ENCODE measurements at places on chromosomes 4 and X. TPM values are rescaled to one million over a fixed set of nuclear protein-coding genes. Genes with fewer than 3 reads are reported as not detected.

PRR32 gene
- total RNA-seq: not detected

- DNase-seq: peak; percentile 86
Measured at GRCh38 chrX:74382613-74383012, 38.7 kb upstream of the SLC16A2 start.

DNA sequence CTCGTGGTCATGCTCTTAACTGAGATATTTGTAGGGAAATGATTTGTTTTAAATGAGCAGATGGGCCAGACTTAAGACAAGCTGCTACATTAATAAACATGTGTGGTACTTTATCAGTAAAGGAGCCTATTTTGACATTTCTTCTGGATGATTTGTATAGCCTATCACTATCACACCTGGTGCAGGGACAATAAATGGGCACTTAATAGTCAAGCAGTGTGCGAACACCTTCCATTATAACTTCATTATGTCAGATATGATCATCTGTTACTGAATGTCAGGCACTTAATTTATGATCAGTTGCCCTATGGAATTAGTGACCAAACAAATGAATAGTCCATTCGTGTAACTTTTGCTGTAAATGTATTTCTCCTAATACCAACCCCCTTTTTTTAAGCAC lies 628.8 kb downstream of the ADGRL3 start:
- no peak for DNase-seq

EFHC2 gene
- 3.7 TPM for total RNA-seq

- no peak for DNase-seq
Measured at GRCh38 chr4:26858947-26859401, 1.7 kb upstream of the STIM2 start.

DNA sequence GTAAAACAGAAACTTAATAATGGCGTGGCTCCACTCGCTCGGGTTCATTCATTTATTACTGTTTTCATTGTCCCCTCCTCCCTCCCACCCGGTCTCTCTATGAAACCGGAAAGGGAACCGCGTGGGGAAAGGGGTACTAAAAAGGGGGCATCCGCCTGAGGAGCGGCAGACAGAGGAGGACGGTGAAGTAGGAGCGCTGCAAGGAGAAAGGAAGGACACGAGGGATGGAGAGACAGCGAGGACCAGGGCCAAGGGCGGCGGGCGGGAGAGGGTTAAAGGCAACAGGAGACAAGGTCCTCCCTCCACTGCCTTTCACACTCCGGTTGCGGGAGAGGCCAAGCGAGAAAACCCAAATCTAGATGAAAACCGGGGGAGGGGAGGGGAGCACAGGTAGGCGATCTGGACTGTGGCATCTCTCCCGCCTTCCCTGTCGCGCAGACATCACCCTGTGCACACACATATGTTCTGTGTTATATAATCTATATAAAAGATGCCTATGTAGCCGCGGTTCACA lies 829 bp downstream of the ELOVL6 start:
- peak; percentile 71 for DNase-seq

Data from Peyer's patch (tissue), 4 donors.